ENCODE measurements at places on chromosomes 16 and 17.

- DNase-seq, result no peak
Measured at GRCh38 chr17:50649042-50649908, 14.6 kb downstream of the ABCC3 start.

DNA sequence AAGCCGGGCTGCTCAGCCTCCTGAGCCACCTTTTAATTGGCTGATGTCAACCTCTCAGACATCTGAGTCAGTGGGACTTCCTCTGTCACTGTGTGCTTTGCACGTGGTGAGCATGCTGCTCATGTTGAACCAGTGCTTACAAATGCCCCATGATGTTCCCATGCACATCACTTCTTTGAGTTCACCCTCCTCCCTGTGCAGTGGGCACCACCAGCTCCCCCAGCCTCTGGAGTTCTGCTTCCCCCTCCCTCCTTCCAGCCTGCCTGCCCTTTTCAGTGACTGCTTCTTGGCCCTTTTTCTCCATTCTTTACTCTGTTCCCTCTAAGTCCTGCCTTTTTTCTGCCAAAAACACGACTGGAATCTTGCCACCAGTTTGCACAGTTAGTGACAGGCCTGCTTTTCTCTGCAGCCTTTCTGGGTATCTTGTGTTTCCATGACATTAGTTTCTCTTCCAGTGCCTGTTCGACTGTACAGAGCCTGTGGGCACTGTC is 41.6 kb downstream of the USP10 start:
- DNase-seq, result no peak

GRCh38 chr17:28879886-28880571 is 17.5 kb downstream of the FLOT2 start:
- DNase-seq, result no peak

DNA sequence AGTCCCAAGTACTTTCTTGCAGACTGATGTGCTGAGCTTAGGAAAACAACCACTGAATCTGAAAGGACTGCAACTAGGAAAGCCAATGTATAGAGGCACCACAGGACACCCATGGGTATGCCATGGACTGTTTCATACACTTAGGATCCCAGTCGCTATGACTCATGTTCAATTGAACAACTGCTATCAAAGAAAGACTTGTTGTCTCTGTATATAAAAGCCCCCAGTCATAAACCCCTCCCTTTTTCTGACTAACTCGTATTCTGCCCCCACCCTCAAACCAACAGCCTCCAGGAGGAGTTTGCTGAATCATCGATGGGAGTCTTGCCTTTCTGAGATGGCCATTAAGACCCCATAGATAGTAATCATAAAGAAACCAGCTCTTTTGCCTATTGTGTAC is 205.4 kb downstream of the ANKFN1 start:
- DNase-seq, result no peak

DNA sequence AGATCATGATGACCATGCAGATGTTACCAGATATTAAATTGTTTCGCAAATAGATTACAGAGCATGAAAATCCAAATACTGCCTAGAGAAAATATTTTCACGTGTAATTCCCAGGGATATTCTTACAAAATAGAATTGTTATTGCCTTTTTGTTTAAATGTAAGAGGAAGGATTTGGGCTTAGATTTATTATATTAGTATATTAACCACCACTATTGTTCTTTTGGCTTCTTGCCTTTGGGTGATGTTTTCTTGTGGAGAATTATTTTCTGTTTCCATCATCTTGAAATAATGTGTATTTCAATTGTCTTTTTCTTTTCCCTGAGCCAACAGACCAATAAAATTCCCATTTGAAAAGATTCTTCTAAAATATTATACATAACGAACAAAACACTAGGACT is 109.7 kb upstream of the NUDT7 start:
- DNase-seq, result no peak

DNA sequence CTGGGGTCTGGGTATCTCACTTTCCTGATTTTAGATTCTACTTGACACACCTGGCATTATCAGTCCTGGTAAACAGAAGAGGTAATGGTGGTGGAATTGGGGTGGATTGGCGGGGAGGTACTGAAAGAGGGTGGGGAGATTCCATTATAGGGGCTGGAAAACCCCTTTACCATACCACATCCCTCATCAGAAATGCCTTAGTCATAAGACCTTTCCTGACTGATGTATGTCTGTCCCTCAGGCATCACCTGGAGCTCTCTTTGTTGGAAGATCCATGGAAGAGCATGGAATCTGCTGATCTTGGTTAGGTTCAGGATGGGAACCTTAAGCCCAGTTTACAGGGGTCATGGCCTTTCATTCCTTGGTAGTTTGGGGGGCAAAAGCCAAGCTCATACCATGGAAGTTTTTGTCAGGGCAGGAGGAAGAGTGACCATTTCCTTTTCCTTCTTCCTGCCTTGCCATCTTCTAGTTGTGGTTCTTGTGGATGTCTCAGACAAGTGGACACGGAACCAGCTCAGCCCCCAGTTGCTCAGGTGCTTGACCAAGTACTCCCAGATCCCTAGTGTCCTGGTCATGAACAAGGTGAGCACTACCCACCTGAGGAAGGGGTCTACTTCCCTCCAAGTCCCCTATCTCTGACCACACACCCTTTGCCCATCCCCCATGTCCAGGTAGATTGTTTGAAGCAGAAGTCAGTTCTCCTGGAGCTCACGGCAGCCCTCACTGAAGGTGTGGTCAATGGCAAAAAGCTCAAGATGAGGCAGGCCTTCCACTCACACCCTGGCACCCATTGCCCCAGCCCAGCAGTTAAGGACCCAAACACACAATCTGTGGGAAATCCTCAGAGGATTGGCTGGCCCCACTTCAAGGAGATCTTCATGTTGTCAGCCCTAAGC is 3.3 kb downstream of the ERAL1 start:
- DNase-seq, result no peak

GRCh38 chr17:81641825-81642489 is 5.0 kb downstream of the TSPAN10 start:
- no peak for DNase-seq

GRCh38 chr17:33366960-33367359 is 73.9 kb upstream of the ASIC2 start:
- DNase-seq, result no peak

DNA sequence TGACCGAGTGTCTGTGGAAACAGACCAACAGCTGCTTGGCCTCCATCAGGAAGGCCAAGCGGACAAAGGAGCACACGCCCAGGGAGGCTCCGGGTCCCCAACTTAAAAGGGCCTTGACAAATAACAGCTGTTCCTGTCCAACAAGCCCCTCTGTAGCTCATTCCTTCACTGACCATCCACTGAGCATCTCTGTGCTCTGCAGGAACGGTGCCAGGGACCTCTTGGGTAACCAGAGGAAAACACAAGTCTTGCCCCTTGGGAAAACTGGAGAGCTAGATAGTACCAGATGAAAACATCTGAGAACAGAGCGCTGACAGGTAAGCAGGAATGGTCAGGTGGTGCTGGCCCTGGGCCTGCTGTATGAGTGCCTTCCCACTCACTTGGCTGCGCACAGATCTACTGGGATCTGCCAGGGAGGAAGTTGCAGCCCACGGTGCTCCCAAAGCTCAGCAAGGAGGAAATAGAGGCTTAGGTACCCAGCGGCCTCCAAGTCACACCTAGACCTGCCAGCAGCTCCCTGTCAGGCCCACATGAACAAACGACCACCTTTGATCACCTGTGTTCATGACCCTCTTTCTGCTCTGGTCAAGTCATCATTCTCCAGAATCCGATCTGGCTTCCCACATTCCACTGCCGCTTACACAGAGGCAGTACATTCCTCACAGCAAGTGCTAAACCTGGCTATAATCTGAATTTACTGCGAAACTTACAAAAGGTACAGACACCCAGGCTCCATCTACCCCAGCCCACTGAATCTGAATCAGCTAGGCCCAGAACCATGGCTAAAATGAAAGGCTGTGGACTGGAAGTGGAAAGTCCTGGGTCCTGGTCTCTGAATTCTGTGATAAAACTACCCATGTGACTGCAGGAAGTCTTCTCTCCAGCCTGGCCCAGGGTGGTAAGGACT is 12.5 kb downstream of the DCAKD start:
- DNase-seq, result no peak

GRCh38 chr17:30819971-30820705 is 4.4 kb downstream of the CRLF3 start:
- no peak for DNase-seq

DNA sequence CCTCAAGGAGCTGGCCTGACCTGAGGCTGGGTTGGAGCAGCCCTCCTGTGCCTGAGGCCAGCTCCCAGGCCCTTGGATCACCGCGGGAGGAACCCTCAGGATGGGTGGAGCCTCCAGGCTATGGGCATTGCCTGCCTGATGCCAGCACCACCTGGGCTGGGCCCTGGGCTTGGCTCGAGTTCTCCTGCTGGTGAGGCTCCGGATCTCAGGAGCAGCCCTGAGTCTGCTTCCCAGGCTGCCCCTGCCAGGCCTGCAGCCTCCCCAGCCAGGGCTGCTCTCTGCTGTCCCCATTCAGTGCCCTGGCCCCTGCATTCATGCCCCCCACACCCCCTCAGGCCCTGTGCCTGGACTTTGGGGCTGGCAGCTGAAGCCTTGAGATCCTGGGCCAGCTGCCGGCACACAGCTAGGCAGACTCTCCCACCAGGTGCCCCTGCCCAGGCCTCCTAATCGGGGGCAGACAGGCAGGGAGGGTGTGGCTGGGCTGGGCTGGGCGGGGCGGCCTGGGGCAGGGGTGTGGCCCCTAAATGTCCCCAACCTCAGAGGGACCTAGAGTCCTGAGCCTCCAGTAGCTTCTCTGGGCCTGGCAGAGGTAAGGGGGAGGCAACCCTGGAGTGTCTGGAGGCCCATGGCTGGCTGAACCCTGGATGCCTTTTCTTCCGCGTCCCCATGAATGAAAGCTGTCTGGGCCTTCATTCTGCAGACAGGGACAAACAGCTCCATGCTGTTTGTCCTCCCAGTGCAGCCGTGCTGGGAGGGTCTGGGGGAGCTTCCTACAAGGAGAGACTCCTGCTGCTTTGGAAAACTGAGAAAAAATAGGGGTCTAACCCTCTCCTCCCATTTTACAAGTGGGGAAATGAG is 1.1 kb upstream of the PIGQ start:
- no peak for DNase-seq

- DNase-seq, result no peak
Measured at GRCh38 chr17:73107191-73107590, 14.7 kb upstream of the SLC39A11 start.

- DNase-seq, result peak; percentile 62
Measured at GRCh38 chr17:43760254-43760852, 1.8 kb upstream of the SOST start.

- DNase-seq, result no peak
Measured at GRCh38 chr17:68089881-68090280, 54.3 kb downstream of the KPNA2 start.

DNA sequence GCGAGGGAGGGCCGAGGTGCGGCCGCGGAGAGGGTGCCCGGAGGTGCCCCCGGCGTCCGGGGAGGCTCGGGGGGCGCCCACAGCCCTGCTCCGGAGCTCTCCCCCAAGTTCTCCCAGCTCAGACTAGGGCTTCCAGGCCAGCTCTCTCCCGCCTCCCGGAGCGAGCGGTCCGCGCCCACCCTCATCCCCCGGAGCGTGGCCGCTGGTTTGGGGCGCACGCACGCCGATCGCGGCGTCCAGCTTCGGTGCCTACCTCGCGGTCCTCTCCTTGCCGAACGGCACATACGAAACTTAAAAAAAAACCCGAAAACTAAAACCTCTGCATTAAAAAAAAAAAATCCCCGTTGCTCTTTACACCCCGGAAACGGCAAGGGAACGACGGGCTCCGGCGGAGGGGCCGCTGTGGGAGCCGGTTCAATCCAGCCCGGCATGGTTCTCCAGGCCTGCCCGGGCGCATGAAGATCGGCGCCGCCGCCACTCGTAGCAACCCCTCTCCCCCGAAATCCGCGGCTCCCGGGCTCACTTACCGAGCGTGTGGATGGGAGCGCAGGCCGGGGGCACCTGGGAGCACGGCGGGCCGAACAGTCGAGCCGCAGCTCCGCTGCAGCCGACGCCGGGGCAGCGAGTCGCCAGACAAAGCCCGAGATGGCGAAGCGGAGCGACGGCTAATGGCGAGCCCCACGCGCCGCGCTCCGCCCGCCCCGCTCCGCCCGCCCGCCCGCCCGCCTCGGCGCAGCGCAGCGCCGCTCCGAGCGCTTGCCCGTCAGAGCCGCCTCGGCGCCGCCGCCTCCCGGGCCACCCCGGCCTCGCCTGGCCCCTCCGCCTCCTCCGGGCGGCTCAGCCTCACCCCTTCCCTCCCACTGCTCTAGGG is 973 bp upstream of the UBTF start:
- DNase-seq, result peak; percentile 38

GRCh38 chr16:48318630-48319029 is 66.6 kb downstream of the SIAH1 start:
- no peak for DNase-seq

GRCh38 chr17:83199500-83200201 is 120.2 kb downstream of the METRNL start:
- no peak for DNase-seq

DNA sequence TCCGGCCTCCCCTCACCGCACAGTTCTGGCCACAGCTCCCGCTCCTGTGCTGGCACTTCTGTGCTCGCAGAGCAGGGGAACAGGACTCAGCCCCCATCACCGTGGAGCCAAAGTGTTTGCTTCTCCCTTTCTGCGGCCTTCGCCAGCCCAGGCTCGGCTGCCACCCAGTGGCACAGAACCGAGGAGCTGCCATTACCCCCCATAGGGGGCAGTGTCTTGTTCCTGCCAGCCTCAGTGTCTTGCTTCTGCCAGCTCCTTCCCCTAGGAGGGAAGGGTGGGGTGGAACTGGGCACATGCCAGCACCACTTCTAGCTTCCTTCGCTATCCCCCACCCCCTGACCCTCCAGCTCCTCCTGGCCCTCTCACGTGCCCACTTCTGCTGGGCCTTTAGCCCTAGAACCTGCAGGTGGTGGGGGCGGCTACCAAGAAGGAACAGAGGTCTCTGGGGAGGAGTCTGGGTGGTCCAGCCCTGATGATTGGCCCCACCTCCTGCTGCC is 645 bp upstream of the ELMO3 start:
- DNase-seq, result no peak

- DNase-seq, result peak; percentile 36
Measured at GRCh38 chr17:77107506-77108433, 33.0 kb upstream of the SEC14L1 start.

- no peak for DNase-seq
Measured at GRCh38 chr17:16339959-16340358, 13.3 kb downstream of the CENPV start.

DNA sequence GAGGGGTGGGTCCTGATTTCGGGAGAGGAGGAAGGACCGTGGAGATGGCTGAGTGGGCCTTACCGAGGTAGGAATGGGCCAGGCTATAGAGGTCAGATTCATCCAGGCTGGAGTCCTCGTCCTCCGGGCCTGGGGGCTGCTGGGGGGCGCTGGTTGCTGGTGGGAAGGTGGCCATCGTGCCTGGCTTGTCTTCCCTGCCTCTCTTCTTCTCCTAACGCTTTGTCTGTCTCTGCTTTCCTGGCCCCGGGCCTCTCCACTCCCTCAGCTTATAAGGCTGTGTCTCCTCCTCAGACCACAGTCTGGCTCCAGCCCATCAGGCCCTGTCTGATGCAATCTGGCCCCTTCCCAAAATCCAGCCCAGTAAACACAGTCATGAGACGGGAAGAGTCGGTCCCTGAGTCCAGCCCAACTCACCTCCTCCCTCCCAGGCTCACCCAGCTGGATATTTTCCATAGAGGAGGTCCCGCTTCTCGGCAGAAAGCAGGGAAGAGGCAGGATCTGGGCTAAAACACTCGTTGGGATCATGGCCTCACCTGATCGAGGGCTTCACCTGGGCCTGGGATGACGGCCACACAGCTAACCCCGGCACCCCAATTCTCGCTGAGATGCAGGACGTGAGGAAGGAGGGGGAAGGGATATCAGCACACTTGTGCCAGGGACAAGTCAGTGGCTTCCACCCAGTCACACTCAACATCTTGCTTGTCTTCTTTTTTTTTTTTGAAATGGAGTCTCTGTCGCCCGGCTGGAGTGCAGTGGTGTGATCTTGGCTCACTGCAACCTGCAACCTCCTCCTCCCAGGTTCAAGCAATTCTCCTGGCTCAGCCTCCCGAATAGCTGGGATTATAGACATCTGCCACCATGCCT is at the start of gene NUPR1:
Gene NUPR1 (minus strand): TSS at position 242 of the 864 bp plus-strand sequence. CDS start 67 bp downstream, at position 175.
- DNase-seq, result no peak

Measured in T-helper 22 cell (primary cell).